ENCODE measurements at places on chromosomes 12 and 14.
A peak's percentile ranks its signal among the peaks of the same experiment; 100 is the strongest.

GRCh38 chr14:22547313-22547947 lies 41.6 kb downstream of the DAD1 start:
- DNase-seq: no peak

DNA sequence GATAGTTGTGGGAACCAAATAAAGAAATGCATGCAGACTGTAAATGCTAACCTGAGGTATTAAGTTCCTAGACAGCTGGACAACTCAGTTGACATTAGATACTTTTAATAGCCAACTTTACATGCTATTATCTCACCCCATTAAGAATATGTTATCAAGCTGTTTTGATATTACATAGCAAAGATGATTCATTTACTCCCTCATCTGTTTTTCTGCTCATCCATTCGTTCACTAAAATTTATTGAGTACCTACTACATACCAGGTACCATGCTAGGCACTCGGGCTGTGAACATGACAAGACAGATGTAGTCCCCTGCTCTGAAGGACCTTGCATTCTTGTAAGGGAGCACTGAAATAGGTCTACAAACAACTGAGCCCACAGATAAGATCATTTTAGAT lies 192.4 kb downstream of the DACT1 start:
- no peak for DNase-seq

GRCh38 chr12:118830296-118830695 lies 151.0 kb upstream of the SRRM4 start:
- no peak for DNase-seq

- no peak for DNase-seq
These were observed 29.6 kb downstream of the NUDT4 start for GRCh38 chr12:93407054-93407962.

- no peak for DNase-seq
These were observed 44.0 kb upstream of the SINHCAF start for GRCh38 chr12:31369712-31370521.

GRCh38 chr14:35158951-35159653 lies 36.8 kb downstream of the PRORP start:
- DNase-seq: no peak

DNA sequence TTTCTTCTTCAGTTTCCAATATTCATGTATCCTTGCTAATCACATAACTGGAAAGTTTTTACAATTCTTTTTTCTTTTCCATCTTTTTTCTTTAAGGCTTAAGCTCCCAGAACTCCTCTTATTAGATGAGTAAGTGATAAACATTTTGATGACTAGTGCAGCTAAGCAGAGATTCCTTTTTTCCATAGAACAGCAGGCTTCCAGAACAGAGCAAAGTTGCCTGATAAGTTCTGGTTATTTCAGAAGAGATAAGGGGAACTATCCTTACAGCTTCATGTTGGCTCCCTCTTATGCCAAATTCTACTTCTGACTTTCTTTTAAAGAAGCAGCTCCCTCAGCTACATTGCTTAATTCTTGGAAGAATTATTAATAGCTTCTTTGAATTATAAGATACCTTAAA lies 194.7 kb upstream of the FAR2 start:
- no peak for DNase-seq

- no peak for DNase-seq
These were observed 88.1 kb upstream of the MANSC4 start for GRCh38 chr12:27868139-27868538.

DNA sequence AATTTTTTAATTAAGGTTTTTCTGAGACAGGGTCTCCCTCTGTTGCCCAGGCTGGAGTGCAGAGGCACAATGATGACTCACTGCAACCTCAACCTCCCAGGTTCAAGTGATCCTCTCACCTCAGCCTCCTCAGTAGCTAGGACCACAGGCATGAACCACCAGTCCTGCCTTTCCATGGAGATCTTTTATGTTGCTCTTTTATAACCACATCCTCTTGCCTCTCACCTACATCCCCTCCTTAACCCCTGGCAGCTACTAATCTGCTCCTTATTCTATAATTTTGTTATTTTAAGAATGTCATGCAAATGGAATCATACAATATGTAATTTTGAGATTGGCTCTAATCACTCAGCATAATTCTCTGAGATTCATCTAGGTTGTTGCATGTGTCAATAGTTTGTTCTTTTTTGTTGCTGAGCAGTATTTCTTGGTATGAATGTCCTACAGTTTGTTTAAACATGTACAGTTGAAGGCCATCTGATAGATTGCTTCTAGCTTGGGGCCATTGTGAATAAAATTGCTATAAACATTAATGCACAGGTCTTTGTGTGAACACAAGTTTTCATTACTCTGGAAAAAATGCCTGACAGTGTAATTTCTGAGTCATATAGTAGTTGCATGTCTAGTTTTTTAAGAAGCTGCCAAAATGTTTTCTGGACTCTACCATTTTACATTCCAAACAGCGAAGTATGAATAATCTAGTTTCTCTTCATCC lies 249.2 kb upstream of the AMIGO2 start:
- peak; percentile 38 for DNase-seq

DNA sequence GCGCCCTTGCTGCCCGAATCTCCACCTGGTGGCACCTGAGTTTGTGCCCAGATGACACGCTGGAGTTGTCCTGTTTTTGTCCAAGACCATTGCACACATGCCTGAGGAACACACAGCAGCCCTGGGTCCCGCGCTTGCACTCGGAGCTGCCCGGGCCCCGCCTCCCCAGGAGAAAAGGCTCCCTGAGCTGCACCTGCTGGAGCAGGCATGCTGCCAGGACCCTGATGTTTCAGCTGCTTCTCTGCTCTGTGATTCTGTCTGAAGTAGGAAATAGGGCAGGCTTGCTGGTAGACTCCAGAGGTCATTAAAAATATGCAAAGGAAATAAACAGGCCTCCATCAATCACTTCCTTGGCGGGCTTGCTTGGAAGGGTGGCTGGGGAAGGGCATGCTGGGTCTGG lies 271.6 kb downstream of the CACNA1C start:
- DNase-seq: no peak

DNA sequence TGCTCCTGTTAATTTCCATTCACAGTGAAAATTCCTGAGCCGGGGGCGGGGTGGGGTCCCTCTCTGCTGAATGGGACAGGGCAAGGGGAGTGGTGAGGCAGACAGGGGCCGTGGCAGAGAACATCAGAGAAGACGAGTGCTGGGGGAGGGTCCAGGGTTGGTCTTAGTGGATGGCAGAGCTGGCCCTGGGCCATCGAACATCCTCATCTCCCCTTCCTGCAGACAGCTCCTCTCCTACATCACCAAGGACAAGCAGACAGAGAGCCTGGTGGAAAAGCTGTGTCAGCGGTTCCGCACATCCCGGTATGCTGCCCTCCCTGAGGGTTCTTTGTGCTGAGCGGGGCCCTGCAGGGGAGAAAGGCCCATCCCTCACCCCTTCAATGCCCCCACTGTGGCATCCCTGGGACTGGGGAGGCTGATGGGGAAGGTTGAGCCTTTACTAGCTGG lies 5.0 kb upstream of the GAPDH start:
- DNase-seq: no peak

DNA sequence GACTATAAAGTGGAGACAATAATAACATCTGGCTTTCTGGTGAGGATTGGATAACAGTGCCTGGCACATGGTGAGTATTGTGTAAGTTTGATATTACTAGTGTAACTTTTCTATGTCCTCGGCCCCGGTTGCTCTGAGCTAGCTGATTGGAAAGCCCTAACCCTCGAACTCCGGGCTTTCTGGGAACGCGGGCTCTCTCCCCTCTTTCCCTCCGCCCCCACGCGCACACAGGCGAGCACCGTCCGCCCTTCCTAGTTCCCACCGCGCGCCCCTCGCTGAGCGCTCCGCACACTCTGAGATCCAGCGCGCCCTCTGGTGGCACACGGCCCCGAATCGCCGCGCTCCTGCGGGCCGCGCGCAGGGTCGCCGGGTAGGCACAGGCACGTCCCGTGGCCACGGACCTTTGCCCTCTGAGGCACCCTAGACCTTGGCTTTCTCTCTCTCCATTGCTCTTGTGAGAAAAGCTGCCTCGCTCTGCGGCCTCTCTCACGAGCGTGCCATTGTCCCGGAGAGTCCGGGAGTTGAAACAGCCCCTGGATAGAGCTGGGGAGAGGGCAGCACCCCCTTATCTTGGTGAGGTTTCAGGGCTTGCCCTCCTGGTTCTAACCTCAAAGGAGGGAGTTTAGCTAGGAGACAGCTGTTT lies 23.2 kb upstream of the ESRRB start:
- DNase-seq: peak; percentile 70

DNA sequence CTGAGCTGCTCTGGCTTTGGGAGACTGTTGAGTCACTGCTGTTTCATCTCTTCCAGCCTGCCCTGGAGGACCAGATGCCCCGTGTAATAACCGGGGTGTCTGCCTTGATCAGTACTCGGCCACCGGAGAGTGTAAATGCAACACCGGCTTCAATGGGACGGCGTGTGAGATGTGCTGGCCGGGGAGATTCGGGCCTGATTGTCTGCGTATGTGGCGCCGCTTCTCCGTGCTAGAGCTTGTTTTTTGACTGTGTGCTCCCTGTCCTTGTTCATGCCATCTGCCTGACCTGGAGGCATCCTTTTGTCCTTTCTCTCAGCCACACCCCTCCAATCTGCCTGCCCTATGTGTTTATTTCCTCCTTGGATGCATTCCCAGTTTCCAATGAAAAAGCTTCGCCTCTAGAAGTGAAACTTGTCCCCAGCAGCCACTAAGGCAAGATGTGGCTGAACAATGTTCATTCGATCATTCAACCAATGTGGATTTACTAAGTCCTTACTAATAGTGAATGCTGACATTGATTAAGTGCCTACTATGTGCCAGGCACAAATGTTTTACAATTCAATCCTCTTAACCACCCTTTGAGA lies 98.6 kb downstream of the NT5DC3 start:
- DNase-seq: no peak

DNA sequence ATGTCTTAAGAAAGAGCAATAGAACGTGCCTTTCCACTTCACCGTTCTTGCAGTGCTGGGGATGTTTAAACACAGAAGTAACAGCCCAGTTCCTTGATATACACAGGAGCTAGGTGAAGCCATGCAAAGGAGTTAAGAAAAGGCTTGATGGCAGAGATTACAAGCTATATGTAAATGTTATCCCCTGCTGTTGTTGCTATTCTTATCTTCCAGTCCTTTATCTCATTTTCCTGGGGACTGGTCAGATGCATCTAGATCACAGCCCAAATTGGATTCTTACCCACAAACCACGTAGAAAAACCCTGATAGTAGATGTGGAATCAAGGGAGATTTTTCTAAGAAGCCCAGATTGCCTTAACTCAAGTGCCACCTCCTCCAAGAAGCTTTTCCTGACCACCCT lies 5.5 kb downstream of the ASCL1 start:
- DNase-seq: no peak

DNA sequence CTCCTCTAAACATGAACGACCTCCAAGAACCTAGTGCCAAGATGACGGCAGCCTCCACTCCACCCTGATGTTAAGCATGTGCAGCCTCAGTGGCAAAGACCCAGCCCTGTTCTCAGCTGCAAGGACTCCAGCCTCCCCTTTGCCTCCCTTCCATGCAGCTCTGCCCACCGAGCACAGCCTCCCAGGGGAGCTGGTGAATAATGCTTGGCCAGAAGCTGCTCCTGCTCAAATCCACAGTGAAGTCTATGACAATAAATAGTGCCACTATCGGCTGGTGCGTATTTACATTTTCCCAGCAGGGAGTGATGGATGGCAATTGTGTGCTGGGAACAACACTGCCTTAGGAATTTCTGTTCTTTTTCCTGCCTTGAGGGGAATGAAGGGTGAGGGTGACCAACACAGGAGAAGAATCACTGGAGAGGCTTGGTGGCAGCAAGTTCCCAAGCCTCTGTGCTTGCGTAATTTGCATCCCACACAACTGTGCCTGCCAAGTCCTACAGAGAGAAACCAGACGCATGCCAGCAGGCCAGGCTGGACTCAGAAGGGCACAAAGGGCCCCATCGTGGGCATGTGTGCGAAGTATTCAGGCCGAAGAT lies 29.9 kb upstream of the TC2N start:
- peak; percentile 53 for DNase-seq

DNA sequence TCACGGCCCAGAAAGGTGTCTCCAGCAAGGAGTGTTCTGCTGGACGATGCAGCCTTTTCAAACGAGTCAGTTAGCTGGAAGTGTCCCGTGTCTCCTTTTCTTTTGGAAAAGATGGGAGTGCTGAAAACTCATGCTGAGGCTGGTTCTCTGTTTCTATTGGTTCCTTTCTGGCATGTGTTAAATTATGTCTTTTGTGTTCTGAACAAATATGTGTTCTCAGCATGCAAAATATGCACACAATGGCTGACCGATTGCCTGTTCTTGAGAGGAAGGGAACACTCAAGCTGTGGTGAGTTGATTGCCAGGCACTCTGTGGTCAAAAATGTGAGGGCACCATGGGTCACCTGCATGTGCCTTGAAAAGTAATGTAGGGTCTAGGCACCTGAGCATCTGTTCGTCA lies 181.3 kb downstream of the CACNA1C start:
- DNase-seq: no peak

GRCh38 chr14:94450722-94451090 lies 1.9 kb downstream of the SERPINA11 start:
- no peak for DNase-seq

DNA sequence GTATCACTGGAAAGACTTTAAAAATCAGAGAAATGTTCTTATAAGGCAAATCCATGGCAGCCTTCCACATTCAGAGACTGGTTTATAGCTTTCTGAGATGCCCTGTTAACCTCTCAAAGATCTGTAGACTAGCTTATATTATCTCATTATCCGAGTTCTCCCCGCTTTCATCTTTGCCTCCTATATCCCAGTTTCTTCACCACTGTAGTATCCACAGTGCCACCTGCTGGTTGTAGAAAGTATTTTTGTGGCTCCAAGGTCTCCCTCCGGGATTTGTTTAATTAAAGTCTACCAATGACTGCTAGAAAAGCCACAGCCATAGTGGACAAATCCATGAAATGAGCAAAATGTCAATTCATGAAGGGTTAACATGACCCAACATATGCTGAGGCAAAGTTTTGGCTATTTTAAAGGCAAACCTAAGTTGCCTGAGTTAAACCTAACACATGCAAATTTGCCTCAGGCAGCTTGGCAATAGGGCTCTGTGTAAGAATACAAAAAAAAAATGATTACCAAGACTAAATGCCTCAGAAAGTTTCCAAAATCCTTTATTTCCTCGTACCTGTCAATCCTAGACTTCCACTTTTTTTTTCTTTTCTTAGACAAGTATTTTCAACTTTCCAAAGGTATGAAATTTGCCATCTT lies 218.8 kb upstream of the BMP4 start:
- peak; percentile 54 for DNase-seq

- DNase-seq: no peak
These were observed at the start of gene CABP1 for GRCh38 chr12:120639771-120640721. Gene CABP1, plus strand, starts transcription at chr12:120640626. Its CDS starts 60 bp downstream, at chr12:120640686.

DNA sequence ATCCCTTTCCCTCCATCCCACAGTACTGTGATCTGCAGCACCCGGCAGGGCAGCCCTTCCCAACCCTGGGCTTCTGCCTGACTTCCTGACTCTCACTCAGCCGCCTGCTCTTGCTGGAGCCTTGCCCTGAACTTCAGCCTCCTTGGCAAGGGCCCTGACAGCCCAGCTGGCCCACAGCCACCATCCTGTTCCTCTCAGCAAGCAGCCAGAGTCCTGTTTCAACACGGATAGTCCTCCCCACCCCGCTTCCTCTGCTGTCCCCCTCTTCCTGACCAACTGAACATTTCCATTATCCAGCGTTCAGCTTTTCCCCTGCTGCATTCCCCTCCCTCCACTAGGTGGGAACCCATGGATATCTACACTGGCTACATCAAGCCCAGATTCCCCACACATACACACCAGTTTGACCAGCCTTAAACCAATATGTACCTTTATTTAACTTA lies 74.0 kb upstream of the MDM1 start:
- peak; percentile 75 for DNase-seq

Measured in AG08396 (cell line).